ENCODE measurements at places on chromosomes 4 and X.
A peak's percentile ranks its signal among the peaks of the same experiment; 100 is the strongest.

DNA sequence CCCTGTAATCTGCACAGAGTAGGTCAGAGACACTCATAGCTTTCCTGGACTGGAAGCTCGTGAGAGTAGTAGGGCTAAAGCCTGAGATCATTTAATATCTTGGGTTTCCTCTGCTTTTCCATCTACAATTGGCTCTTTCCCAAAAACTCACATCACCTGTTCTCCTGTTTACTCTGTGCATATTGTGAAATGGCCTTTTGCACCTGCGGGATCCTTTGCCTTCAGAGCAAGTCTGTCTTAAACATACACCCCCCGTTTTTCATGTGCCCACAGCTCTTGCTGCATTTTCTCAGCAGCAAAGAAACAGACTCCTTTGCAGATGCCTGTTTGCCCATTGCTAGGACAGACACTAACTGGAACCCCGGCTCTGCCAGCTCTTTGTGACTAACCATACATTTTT is 608.3 kb upstream of the PCDH10 start:
- DNase-seq = no peak

GRCh38 chr4:24729119-24729730 is 66.1 kb upstream of the SOD3 start:
- peak; percentile 6 for DNase-seq

DNA sequence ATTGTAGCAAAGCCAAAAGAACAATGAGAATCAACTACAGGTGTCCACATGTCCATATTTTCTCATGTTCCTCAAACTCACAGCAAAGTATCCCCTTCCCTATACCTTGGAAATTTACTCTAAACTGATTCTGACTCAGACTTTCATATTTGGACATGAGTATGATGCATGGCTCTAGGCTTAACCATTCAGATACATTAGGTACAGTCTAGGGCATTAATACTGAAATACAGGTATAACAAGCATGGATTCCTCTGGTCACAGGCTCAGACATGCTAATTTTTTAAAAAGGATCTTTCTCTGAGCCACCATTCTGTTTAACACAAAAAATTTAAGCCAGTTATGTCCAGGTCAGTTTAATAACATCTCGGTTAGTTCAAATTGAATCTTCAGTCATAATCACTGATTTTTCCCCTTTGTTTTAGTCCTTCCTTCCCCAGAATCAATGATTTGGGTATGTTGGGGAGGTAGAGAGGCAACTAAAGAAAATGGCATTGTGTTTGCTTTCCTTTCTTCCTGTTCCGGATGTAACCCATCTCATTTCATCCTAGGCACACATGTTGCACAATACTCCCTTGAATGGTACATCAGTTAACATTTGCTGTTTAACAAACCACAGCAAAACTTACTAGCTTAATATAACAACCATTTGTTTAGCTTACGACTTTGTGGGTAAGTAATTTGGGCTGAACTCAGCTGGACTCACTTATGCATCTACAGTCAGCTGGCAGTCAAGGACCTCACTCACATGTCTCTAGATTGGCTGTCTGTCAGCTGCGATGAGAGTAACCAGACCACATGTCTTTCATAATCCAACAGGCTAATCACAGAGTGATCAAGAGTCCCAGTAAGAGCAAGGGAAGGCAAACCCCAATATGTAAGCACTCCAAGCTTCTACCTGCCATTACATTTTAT is 75.3 kb upstream of the GRIA3 start:
- peak; percentile 42 for DNase-seq

DNA sequence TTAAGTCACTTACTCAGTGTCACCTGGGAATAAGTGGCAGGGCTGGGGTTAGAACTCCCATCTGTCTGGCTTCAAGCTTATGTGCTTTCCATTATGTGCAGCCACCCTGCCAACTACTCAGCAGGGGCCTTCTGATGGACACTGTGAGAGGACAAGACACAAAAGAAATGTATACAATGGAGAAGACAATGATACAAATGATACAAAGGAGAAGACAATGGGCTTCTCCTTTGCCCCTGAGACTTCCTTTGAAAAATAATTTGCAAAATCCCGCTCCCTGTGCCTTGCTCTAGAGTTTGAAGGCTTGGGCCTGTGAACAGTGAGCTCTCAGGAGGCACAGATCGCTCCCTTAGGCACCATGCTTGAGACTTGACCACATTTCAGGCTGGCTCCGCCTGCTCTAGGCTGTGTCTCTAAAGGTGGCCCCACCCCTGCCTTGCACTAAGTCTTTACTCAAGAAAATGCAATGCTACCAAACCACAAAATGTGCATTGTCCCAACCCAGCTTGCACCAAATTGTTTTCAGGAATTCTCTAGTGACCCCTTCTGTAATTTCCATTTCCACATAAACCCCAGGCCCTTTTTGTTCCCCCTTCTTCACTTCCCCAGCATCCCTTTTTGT is 27.1 kb upstream of the STX18 start:
- DNase-seq = peak; percentile 46

DNA sequence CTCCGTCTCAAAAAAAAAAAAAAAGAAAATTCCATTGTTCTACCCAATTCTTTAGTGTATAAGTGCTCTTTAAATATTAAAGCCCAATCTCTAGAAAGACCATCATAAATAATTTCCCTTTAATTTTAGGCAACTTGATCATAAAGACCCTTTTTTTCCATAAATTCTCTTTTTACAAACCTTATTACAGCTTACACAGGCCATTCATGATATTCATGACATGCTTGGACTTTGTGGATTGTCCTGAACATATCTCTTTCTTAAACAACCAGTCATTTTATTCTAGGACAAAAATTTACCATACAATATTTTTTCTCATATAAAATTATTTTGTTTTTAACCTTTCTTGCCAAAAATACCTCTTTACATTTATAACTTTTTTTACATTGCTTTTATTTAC is 30.5 kb downstream of the TLR8 start:
- peak; percentile 26 for DNase-seq

Data from fibroblast of mammary gland (primary cell).